ENCODE measurements at places on chromosomes 11 and 22.

GRCh38 chr11:18367431-18367830 lies 26.9 kb upstream of the LDHA start:
- DNase-seq = no peak

DNA sequence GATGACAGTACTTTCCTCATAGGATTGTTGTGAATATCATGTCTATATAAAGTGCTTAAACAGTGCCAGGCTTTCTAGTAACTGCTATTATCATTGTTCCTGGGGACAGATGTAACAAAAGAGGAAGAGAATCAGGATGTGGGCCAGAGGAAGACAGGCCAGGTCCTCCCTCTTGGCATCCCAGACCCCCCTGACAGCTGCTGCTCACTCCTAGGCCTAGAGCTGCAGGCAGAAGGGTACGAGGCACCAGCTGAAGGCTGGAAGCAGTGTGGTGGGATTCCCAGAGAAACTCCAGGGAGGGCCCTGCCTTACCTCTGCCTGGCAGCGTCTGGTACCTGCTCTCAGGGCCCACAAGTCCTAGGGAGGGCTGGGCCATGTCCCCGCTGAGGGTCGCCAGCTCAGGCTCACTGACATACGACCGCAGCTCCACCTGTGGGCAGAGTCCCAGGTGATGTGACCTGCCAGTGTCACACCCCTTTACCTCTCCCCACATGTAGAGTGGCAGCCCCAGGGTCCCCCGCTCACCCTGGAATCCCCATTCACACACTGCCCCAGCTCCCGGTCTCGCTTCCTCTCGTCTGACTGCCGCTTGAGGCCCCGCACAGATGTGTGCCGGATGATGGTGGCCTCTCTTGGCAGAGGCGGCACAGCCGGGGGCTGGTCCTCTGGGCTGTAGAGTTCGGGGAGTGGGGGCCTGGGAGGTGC lies 52.2 kb downstream of the C11orf58 start:
- DNase-seq = no peak

- DNase-seq = no peak
Measured at GRCh38 chr11:41720761-41721160, 261.3 kb upstream of the LRRC4C start.

DNA sequence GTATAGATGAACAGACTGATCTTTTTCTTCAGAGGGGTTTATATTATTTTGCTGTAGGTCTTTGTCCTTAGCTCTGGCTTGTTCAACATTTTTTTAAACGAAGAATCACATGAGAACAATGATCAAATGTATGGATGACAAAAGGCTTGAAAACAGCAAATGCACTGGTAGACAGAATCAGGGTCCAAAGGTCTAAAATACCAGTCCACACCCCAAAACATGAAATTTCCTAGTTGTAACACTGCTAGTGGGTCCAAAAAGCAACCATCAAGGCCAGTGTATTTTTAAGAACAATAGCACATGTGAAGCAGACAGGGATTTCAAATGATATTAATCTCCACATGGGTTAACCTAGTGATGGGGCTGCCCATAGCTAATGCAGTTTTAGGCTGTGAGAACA lies 162.0 kb downstream of the SWAP70 start:
- DNase-seq = no peak

DNA sequence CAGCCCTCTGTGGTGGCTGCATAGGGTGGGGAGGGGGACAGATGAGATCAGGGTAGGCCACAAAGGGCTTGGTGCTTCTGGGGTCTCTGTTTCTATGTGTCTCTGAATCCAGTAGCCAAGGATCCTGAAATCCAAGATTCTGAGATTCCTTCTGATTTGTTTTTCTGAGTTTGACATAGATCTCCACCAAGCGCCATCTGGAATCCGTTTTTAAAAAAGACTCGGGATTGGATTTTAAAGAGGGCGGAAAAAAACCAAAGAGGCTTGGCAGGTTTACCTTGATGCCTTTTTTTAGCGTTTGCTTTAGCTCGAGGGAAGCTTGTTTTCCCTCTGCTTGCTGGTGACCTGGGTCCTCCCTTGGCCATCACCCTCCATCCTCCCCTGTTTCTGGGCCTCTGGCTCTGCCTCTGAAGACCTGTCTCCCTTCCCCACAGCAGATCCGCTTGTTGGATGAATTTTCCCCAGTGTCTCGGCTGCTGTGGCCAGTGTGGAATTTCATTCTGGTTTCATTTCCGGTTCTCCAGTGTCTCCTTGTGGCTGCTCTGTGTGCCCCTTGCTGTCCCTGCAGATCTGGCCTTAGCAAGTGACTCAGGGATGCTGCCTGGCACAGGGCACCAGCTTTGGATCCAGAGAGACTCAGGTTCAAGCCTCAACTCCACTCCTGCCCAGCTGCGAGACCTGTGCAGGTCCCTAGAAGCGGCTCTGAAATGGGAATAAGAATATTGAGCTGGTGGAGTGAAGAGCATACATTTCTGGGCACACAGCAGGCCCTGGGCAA lies 15.1 kb downstream of the SYNGR1 start:
- no peak for DNase-seq

- no peak for DNase-seq
Measured at GRCh38 chr22:27460591-27461347, 340.8 kb downstream of the MN1 start.

Data from LNCaP clone FGC (cell line).